ENCODE measurements at places on chromosomes 2 and 18. TPM values are rescaled to one million over a fixed set of nuclear protein-coding genes. Genes with fewer than 3 reads are reported as not detected.

DNA sequence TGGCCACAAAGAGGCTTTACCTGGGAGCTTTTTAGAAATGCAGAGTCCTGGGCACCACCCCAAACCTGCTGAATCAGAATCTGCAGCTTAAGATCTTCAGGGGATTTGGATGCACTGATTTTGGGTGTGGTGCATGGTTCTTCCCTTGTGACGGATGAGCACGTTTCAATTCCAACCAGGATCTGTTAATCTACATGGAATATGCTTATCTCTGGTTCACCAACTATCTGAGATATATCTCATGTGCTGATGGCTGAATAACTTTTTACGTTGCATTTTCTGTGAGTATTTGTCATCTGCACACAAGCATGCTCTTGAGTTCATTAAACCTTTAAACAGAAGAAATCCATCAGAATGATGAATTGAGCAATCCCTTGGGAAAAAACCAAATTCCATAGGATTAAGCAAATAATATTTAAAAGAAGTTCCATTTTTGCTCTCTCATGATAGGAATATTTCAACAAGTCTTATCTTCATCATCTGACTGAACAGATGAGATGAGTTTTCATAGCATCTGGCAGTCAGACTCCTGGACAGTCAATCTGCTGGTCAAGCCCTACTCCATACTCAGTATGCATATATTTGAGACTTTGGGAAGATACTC lies 120.6 kb downstream of the PLB1 start:
- DNase-seq: no peak

The MCFD2 gene
- 72.4 TPM for total RNA-seq

The INHBB gene
- total RNA-seq: 0.87 TPM

DNA sequence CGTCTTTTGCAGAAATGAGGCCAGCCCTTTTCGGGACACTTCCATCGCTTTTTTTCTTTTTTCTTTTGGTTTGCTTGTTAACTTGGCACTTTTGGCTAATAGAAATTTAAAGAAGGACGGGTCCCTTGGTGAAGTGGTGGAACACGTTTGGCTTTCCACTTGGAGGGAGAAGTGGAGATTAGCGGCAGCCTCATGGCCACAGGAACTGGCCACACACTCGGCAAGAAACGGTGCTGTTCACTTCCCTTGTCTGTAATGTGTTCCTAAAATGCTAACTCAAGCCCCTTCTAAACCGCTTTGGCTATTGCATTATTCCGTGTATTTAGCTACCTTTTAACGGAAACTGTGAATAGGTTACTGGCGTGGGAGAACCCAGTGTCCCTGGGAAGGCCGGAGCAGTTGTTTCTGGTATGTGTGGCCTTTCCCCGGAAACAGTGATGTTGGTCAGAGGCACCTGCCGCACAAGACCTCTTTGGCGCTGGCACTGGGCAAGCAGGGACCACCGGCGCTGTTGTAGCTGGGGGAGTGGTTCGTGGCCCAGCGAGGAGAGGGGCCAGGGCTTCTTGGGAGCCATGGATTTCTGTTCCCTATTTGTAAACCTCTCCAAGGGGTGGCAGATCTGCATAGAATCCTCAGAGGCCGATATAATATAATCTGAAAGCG lies 981 bp downstream of the RAMP1 start:
- no peak for DNase-seq

- DNase-seq: no peak
Measured at GRCh38 chr18:48394176-48394575, 15.0 kb downstream of the ZBTB7C start.

GRCh38 chr2:38146275-38146906 lies 70.4 kb upstream of the CYP1B1 start:
- DNase-seq: peak; percentile 82

DNA sequence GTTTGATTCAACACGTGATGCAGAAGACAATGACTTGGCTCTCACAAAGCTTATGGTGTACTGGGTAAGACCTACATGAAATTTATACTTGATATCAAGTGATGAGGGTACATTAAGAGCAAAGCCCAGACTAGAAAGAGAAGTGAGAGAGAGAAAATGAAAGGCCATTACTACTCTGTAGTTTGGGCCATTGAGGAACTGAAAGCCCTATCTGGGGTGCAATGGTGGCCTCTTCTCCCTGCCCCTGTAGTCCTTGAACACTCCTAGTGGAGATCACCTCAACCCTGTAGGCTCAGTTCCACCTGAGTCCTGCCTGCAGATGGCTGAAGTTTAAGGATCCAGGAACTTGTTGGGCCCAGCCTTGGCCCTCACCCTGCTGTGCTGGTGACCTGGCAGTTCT lies 569.8 kb upstream of the MEX3C start:
- no peak for DNase-seq

The SPATA3 gene
- not detected for total RNA-seq

GRCh38 chr2:158823486-158824237 lies 28.5 kb downstream of the DAPL1 start:
- no peak for DNase-seq

The STK16 gene
- total RNA-seq: 17.5 TPM

The SNORC gene
- total RNA-seq: 1.2 TPM

- DNase-seq: no peak
Measured at GRCh38 chr2:144935736-144936135, 415.8 kb upstream of the ZEB2 start.

The SP140 gene
- total RNA-seq: 4.6 TPM

- DNase-seq: no peak
Measured at GRCh38 chr2:7611750-7612149, 694.5 kb downstream of the RNF144A start.

DNA sequence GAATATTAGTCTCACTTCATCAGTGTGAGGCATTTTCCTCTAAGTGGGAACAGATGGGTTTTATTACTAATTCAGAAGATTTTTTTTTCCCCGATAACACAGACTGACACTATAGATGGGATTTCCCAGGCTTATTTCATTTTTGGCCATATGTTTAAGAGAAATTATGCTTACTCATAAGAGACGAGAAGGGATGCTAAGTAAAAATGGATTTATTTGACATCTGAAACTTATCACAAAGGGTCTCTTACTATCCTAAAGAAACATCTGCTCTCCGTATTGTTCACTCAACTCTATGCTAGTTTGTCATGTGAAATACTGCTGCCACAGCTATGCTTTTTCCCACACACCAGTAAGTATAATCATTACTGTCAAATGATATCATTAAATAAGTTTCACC lies 1476.3 kb downstream of the LRP1B start:
- DNase-seq: no peak

DNA sequence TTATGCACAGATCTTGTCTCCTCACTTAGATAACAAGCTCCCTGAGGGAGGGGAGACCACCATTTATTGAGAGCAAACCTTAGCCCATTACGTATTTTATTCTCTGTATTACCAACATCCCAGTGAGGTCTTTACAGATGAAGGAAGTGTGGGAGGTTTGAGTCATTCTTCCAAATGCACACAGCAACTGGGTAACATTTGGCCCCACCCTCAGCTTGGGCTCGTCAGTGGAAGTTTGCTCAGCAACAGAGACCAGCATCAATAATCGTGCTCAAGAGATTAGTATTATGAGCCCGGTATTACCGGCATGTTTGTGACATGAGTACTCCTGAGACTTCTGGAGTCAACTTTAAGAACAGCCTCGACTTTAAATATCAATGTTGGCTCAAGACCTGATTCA lies 168.6 kb downstream of the ETAA1 start:
- DNase-seq: no peak

The IL1RL1 gene
- 4.7 TPM for total RNA-seq

The GALNT5 gene
- total RNA-seq: 2.0 TPM

DNA sequence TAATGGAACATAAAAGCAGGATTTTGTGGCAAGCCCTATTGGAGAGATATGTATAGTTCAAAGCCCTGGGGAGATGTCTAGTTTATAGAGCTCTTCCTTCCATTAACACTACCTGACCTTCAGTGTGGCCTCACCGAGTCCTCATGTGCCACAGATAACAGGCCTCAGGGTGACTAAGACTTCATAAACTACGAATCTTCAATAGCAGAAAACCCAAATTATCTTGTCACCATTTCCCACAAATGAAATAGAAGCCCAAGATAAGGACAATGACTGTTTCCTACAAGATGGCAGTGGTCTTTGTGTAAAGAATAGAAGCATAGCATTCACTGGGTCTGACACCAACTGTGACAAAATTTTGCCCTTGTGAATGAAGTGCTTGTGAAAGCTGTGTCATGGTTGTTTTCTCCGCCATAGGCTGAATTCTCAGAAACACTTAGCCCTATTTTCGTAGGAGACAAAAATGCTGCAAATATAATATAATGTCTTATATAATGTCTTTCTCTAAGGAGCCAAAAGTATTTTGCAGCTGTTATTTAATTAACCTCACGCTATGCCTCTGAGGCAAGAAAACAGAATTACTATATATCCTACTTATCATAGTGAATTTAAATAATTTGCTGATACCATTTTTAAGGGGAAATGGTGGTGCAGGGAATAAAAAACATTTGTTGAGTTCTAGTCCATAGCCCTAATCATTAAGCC lies 136.7 kb upstream of the CWC22 start:
- no peak for DNase-seq

The KIF3C gene
- total RNA-seq: 26.3 TPM

The MALT1 gene
- total RNA-seq: 47.7 TPM

GRCh38 chr2:184452907-184453306 lies 145.4 kb upstream of the ZNF804A start:
- no peak for DNase-seq

DNA sequence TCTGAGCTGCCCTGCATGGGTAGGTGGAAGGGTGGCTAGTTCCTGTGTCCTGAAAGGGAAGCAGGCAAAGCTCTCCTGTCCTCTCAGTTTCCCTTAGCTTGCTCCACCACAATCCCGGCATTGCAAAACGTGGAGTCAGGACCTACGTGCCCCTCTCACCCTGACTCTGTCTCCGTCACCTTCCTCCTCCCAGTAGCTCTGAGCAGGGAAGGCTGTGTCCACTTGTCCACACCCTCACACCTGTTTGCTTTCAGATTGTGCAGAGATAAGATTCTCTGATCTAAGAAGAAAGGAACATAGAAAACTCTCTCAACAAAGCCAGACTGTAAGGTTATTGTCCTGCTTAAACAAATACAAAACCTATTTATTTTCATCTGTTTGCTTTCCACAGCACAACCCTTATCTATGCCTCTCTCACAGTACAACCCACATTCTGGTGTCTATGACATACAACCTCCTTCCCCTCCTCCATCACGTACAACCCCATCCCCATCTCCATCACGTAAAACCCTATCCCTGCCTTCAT lies 79.0 kb downstream of the ALPK2 start:
- no peak for DNase-seq

DNA sequence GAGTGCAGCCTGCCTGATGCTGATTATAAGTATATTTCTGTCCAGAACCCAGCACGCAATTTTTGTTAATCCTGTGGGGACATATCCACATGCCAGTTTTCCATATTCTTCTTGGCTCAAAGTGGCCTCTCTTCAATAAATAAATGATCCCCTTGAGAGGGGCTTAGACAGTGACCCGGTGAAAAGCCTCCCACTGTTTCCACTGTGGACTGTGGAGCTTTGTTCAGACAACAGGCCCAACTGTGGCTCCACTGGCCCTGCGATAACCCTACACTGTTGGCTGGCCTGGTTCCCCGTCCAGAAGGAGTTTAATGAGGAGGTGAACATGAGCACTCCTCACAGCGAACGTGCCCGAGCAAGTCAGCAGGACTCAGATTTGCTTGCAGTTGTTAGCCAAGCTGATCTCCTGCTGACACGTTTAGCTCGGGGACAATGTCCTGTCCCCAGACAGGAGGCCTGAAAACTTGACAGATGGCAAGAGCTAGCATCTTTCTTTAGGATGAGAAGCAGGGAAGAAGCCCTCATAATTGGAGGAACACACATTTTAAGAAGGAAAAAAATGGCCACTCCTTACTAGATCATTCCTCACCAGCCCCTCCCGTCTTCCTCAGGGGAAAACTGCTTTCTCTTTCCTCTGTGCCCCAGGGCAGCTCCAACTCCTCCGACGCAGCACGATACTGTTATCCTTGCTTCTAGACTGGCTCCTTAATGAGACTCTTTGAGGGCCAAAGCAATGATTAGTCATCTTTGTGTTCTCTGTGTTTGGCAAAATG lies 20.0 kb upstream of the MTCL1 start:
- DNase-seq: no peak

The COLEC12 gene
- 3.3 TPM for total RNA-seq

DNA sequence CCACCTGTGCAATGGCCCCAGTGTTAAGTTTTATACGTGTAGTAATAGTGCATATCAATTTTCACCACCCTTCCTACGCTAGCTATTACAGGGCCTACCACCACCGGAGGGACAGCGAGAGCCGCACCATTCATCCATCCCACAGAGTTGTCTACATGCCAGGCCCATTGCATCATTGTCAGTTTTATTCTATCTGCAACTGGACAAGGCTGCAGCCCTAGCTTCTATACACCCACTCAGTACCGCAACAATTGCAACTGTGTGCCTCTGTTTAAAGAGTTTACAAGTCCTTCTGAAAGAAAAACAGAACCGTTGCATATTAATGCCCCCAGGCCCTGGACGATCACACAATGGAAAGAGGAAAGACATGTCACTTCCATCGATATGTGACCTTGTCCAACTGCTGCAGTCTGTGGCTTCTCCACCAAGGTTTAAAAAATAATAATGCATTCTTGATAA lies 58.6 kb downstream of the ZEB2 start:
- no peak for DNase-seq

- no peak for DNase-seq
Measured at GRCh38 chr2:14861181-14861580, 228.7 kb downstream of the LRATD1 start.

The ALPG gene
- total RNA-seq: not detected

The ZNF892 gene
- 7.1 TPM for total RNA-seq

- DNase-seq: no peak
Measured at GRCh38 chr18:23878336-23878900, 136.1 kb upstream of the TTC39C start.

- no peak for DNase-seq
Measured at GRCh38 chr2:223092667-223093066, 40.7 kb downstream of the KCNE4 start.

The UGT1A6 gene
- total RNA-seq: 5.1 TPM

- no peak for DNase-seq
Measured at GRCh38 chr2:115913921-115914320, 1471.5 kb downstream of the DPP10 start.

The ITGA4 gene
- 22.5 TPM for total RNA-seq

GRCh38 chr2:115694651-115695050 lies 1252.2 kb downstream of the DPP10 start:
- DNase-seq: no peak

The CHRNA1 gene
- total RNA-seq: not detected

- DNase-seq: no peak
Measured at GRCh38 chr2:45993476-45993991, 303.7 kb upstream of the EPAS1 start.

DNA sequence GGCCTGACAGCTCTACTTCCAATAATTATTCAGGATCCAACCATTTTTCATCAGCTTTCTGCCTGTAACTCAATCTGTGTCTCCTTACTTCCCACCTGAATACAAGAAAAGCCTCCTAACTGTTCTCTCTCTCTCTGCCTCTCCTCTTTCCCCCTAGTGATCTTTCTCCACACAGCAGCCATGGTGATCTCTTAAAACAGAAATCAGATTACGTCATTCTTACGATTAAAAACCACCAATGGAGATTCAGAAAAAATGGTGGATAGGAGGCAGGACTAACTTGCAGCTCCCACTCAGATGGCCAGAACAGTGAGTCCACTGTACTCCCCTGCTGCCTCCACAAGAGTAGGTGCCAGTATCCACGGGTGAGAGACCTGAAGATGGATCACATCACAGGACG lies 431.7 kb downstream of the MBD2 start:
- no peak for DNase-seq

The CPLX4 gene
- total RNA-seq: not detected
